T follicular helper cell (primary cell): ENCODE measurements at places on chromosomes 2 and 18.

DNA sequence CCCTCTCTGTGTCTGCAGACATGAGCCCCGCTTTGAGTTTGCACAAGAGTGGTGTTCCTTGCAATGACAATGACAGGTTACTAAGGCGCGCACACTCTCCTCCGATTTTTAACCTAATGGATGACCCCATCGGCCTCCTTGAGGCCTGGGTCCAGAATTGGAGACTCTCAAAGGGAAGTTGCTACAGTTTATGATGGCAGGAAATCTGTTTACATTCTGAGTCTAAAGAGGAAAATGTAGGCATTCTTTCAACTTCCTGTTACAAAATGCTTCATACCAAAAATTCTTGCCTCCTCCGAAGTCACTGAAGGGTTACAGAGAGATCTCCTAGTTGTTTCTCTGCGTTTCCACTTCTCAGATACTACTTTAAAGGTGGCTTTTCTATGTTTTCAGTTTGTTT is 225.3 kb upstream of the AGAP1 start:
- DNase-seq: no peak

GRCh38 chr18:1604751-1605150 is 700.1 kb downstream of the ADCYAP1 start:
- no peak for DNase-seq

DNA sequence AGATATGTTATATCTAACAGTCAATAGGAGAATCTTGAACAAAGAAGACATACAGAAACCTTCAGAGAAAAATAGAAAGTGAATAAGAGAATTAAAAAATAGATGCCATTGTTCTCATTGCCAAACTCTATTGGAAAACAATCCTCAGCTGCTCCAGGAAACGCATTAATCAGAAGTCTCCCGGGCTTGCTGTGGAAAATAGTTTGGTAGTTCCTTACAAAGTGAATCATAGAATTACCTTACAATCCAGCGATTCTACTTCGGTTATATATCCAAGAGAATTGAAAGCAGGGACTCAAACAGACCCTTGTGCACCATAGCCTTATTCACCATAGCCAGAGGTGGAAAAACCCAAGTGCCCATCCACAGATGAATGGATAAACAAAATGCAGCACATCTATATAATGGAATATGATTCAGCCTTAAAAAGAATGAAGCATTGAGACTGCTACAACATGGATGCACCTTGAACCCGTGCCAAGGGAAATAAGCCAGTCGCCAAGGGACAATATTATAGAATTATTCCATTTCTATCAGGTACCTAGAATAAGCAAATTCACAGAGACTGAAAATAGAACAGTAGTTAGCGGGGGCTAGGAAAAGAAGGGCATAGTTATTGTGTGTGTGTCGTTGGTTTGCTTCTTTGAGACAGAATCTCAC is 21.9 kb upstream of the CHRNA1 start:
- DNase-seq: no peak

DNA sequence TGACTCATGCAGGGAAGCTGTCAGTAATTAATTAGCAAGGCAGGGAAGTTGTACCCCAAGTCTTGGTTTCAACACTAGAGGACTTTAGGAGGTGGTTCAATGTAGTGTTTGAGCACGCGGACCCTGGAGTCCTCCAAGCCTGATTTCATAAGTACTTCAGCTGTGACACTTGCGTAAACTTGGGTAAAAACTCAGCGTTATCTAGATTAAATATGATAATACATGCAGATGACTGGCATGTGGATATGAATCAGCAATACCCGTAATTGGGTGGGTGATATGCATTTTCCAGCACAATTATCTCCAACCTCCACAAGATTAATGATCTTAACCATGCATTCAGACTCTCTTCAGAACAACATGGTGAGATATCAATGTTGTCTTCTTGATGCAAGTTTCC is 5.2 kb downstream of the UGT1A7 start:
- no peak for DNase-seq

- no peak for DNase-seq
These were observed 277.8 kb upstream of the SLC14A2 start for GRCh38 chr18:45337477-45337876.
